Articular chondrocyte of knee joint (primary cell): ENCODE measurements at places on chromosomes 12 and 14. TPM values are rescaled to one million over a fixed set of nuclear protein-coding genes. Genes with fewer than 3 reads are reported as not detected.

The CLBA1 gene
- 8.1 and 9.8 TPM in 2 replicates for total RNA-seq

The KITLG gene
- total RNA-seq: 14.9 and 26.3 TPM in 2 replicates

The KCTD10 gene
- 127 and 145 TPM in 2 replicates for total RNA-seq

The ACSS3 gene
- total RNA-seq: 12.6 and 14.2 TPM in 2 replicates

The ABCD2 gene
- total RNA-seq: under 0.01 TPM in 2 replicates

The CHGA gene
- total RNA-seq: not detected in 2 replicates

The C14orf180 gene
- total RNA-seq: not detected in 2 replicates

The KRT74 gene
- not detected in 2 replicates for total RNA-seq

The RD3L gene
- total RNA-seq: not detected in 2 replicates

The ERO1A gene
- 83.4 and 84.5 TPM in 2 replicates for total RNA-seq

The RNF212B gene
- total RNA-seq: not detected in 2 replicates

The EMP1 gene
- total RNA-seq: 138 and 282 TPM in 2 replicates

The FOXG1 gene
- total RNA-seq: under 0.01 TPM in 1 of 2 replicates, not detected in the other

The FAM181A gene
- total RNA-seq: not detected in 2 replicates

The KRT71 gene
- total RNA-seq: not detected in 2 replicates

The ETFBKMT gene
- 6.0 and 6.4 TPM in 2 replicates for total RNA-seq

The MGAT4C gene
- total RNA-seq: not detected in 2 replicates

The EXD2 gene
- total RNA-seq: 20.0 and 22.1 TPM in 2 replicates

The TGM1 gene
- 1.1 and 1.6 TPM in 2 replicates for total RNA-seq

The CD163 gene
- not detected in 2 replicates for total RNA-seq

The LIN7A gene
- 0.13 TPM in 1 of 2 replicates, not detected in the other for total RNA-seq

The ALDH6A1 gene
- total RNA-seq: 34.4 and 34.8 TPM in 2 replicates

The CS gene
- total RNA-seq: 98.2 and 115 TPM in 2 replicates

The CYP27B1 gene
- total RNA-seq: 0.22 and 0.65 TPM in 2 replicates

The KCNH3 gene
- total RNA-seq: under 0.01 TPM in 2 replicates

The KRT72 gene
- total RNA-seq: not detected in 2 replicates

The KLRB1 gene
- not detected in 2 replicates for total RNA-seq

The RPGRIP1 gene
- not detected in 2 replicates for total RNA-seq

The CCDC38 gene
- 0.39 and 1.7 TPM in 2 replicates for total RNA-seq

The TESPA1 gene
- total RNA-seq: not detected in 2 replicates

The NR1H4 gene
- not detected in 2 replicates for total RNA-seq

The GXYLT1 gene
- 11.8 and 13.9 TPM in 2 replicates for total RNA-seq

The DDX11 gene
- total RNA-seq: 8.2 and 16.0 TPM in 2 replicates

The ASCL1 gene
- total RNA-seq: not detected in 2 replicates

The TSHR gene
- total RNA-seq: under 0.01 and 0.13 TPM in 2 replicates

The ATP5F1B gene
- total RNA-seq: 367 and 370 TPM in 2 replicates

The LRTM2 gene
- not detected in 2 replicates for total RNA-seq

The DPY19L2 gene
- total RNA-seq: 0.65 and 1.1 TPM in 2 replicates

The OTOGL gene
- 0.11 and 0.26 TPM in 2 replicates for total RNA-seq

The ALG10B gene
- 5.8 and 6.0 TPM in 2 replicates for total RNA-seq

The LALBA gene
- not detected in 2 replicates for total RNA-seq

The GSC gene
- 7.7 and 12.0 TPM in 2 replicates for total RNA-seq

The TOMM20L gene
- not detected in 2 replicates for total RNA-seq

The SYNE3 gene
- 25.0 and 29.6 TPM in 2 replicates for total RNA-seq

The TROAP gene
- 7.8 and 9.7 TPM in 2 replicates for total RNA-seq

The EML5 gene
- 0.13 and 0.22 TPM in 2 replicates for total RNA-seq

The NOXRED1 gene
- total RNA-seq: 0.39 and 0.65 TPM in 2 replicates

The TPH2 gene
- not detected in 2 replicates for total RNA-seq

The ZNF385A gene
- total RNA-seq: 2.9 and 3.6 TPM in 2 replicates

The PLCZ1 gene
- not detected in 2 replicates for total RNA-seq

The KRT73 gene
- not detected in 2 replicates for total RNA-seq

The SCN8A gene
- 41.7 and 42.1 TPM in 2 replicates for total RNA-seq

The TRIAP1 gene
- total RNA-seq: 24.6 and 27.8 TPM in 2 replicates

The PPM1H gene
- 9.7 and 17.8 TPM in 2 replicates for total RNA-seq

The CD63 gene
- 2,567 and 3,055 TPM in 2 replicates for total RNA-seq

The RALGAPA1 gene
- total RNA-seq: 47.7 and 51.9 TPM in 2 replicates

The BEGAIN gene
- total RNA-seq: 5.5 and 6.8 TPM in 2 replicates
